ENCODE measurements at places on chromosomes 12 and 14. TPM values are rescaled to one million over a fixed set of nuclear protein-coding genes. Genes with fewer than 3 reads are reported as not detected.

Gene SYCP3
- not detected for total RNA-seq

Gene ENDOU
- not detected for total RNA-seq

Gene CMKLR1
- 6.4 TPM for total RNA-seq

Gene TBX3
- not detected for total RNA-seq

Gene CSRP2
- total RNA-seq = not detected

Gene KITLG
- total RNA-seq = 54.5 TPM

Gene KRT80
- not detected for total RNA-seq

Gene CDKL1
- total RNA-seq = not detected

Gene WIF1
- 11.1 TPM for total RNA-seq

Gene ADGRD1
- total RNA-seq = 24.6 TPM

Gene HOXC9
- not detected for total RNA-seq

Gene RNASE8
- total RNA-seq = not detected

Gene RD3L
- total RNA-seq = not detected

Gene SDSL
- 5.9 TPM for total RNA-seq

Gene PRH1
- 10.4 TPM for total RNA-seq

Gene TAS2R30
- total RNA-seq = 23.9 TPM

Gene MYH6
- total RNA-seq = not detected

Gene ANO4
- total RNA-seq = 0.37 TPM

Gene GLIPR1L2
- not detected for total RNA-seq

Gene SYT10
- 2.8 TPM for total RNA-seq

Gene TSHR
- 0.18 TPM for total RNA-seq

Gene RNF10
- total RNA-seq = 189 TPM

Gene LRRC43
- 2.2 TPM for total RNA-seq

Gene RNASE1
- 237 TPM for total RNA-seq

Gene SH2B3
- total RNA-seq = 5.3 TPM

Gene OR10G2
- not detected for total RNA-seq

Gene RAPGEF3
- total RNA-seq = 47.8 TPM

Gene IRF9
- 91.4 TPM for total RNA-seq

Gene FGF6
- not detected for total RNA-seq

Gene TIMELESS
- 3.8 TPM for total RNA-seq

Data from stomach (tissue), 19 donors.